ENCODE measurements at places on chromosomes 3 and 15.

DNA sequence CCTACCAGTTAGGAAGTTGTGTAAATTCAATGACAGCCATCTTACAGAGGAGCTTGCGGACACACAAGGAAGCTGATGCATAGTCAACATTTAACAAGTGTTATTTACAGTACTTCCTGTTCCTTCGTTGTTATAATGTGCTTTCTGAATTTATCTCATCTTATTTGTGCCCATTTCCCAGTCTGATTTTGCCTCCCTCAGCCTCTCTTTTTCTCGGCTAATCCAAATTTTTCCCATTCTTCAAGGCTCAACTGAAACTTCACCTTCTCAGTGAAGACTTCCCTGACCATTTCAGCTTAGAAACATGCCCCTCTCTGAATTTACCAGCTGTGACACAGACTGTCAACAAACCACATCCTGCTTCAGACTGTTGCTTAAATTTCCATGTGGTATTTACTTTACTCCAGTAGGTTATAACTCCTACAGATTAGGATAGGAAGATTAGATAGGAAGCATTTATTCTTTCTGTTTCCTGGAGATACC, 55.7 kb upstream of the CP start:
- DNase-seq = no peak

DNA sequence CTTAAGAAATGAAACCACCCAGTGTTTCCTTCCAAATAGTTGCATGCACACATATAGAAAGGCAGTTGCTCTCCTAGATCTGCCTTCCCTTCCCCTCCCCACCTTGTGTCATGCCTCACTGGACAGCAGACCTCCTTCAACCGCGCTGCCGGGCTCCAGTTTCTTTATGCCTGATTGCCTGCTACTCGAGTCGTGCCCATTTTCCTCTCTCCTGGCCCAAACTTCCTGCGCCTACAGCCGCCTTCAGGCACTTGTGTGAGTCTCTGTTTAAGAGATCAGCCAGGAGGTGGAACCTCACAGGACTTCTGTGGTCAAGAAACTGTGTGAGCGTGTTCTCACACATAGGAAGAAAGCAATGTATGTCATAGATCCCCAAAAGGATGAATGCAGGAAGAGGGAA, 8.8 kb upstream of the FAM107A start:
- DNase-seq = no peak

DNA sequence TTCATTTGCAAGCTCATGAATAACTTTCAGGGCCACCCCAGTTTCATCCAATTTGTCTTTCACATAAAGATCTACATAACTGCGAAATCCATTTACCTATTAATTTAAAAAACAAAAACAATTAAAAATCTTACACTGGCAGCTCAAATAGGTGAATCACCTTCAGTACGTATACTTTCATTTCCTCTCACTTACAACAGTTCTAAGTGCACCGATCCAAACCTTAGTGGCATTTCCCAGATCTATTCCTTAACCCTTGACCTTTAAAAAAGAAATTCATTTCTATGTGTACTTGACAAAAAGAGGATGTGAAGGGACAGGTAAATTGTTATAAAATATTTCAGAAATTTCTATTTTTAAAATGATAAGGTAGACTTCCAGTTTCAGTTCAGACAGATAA, 30.8 kb downstream of the TOP2B start:
- no peak for DNase-seq

GRCh38 chr3:10006762-10007090, 19.5 kb upstream of the FANCD2 start:
- no peak for DNase-seq

- no peak for DNase-seq
Measured at GRCh38 chr15:33068511-33068990, 126.0 kb downstream of the FMN1 start.

GRCh38 chr3:155069729-155070128, 10.4 kb upstream of the MME start:
- no peak for DNase-seq

GRCh38 chr3:4674216-4674615, 181.1 kb downstream of the ITPR1 start:
- no peak for DNase-seq

- DNase-seq = no peak
Measured at GRCh38 chr3:142211034-142211433, 14.4 kb downstream of the GK5 start.

- no peak for DNase-seq
Measured at GRCh38 chr3:144760831-144761230, 789.2 kb downstream of the DIPK2A start.

DNA sequence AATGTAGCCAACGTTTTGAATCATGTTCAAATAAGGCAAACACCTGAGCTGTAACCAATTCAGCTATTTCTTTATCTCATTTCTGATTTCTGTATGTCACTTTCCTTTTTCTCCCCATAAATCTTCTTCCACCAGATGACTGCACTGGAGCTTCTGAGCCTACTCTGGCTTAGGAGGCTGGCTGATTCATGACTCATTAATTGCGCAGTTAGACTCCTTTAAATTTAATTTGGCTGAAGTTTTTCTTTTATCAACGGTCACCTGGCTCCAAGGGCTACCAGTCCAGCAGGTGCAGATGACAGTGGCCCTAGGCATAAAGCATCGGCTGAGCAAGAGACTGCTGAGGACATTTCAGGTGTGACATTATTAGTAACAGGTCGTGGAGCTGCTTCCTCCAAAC, 39.6 kb upstream of the ITGA11 start:
- no peak for DNase-seq

GRCh38 chr3:144402430-144402829, 430.8 kb downstream of the DIPK2A start:
- DNase-seq = no peak

DNA sequence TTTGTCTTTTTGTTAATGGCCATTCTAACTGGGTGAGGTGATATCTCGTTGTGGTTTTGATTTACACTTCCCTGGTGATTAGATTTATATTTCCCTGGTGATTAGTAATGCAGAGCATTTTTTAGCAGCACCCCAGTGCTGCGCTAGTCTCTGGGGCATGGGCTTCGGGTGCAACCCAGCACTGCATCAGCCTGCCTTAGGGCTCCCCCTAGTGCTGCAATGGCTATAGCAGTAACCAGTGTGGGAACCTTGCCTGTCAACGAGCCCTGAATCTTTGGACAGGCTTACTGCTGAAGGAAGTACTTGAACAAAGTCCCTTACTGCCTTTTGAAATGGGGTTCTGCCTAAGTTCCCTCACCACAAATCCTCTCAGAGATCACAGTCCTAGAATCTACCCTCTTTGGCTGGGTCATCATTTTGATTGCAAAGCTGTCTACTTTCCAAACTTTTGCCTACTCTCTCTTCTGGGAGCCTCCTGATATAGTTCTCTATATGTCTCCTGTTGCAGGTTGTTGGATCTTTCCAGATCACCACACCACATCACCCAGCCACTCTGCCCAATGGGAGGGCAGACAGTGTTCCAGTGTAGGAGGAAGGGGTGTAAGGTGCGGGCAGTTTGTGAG, 79.2 kb upstream of the CCNL1 start:
- DNase-seq = peak; percentile 77
